SW480 (cell line): ENCODE measurements at places on chromosomes 7 and 10.

GRCh38 chr7:142352543-142352942 lies 94.7 kb upstream of the PRSS58 start:
- no peak for DNase-seq

- no peak for DNase-seq
Measured at GRCh38 chr10:11249152-11249807, 231.6 kb downstream of the CELF2 start.

DNA sequence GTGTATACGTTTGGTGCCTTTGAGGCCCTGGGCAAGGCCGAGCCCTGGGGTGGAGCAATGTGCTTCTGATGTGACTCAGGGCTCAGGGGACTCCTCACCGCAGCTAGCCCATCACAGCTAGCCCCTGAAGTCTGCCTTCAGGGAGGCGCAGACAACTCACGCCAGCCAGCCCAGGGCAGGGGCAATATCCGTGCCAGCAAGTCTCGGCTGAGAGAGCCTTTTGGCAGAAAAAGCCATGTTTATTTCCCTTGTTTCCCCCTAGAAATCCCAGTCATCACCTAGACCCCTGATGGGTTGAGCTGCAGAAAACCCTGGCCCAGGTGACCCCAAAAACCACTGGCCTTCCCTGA lies 90.4 kb downstream of the CHST15 start:
- no peak for DNase-seq

DNA sequence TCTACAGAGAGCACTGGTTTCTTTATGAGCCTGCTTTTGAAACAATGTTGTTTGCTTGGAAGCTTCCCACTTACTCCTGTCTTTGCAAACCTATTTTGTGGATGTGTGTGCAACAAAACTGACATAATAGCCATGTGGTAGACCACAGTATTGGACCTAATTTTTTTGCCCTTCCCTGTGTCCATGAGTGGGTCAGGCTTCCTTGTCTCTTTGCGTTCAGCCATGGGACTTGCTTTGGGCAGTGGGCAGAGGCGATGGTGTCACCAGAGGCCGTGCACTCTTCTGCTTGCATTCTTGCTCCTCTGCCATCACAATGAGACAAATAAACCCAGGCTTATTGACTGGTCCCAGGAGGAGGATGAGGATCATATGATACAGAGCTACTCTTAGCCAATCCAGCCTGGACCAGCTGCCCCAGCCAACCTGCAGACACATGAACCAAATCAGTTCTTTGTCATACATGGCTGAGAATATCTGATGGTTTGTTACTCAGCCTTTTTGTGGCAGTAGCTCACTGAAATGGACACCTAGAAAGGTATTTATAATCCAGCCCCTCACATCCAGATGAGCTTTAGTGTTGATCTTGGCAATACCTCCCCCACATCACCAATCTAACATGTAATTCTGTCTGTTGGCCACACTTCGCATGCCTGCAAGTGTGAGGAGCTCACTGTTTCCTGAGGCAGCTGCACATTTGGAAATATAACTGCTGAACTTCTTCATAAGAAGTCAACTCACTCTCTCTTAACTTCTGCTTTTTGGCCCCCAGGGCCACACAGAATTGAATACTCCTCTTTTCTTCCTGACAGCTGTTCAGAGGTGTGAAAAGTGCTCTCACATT lies 427.8 kb upstream of the ZMIZ1 start:
- DNase-seq = no peak
